ENCODE measurements at places on chromosomes 7 and 10.

GRCh38 chr7:133997463-133997862 is 129.7 kb upstream of the LRGUK start:
- DNase-seq = no peak

- peak; percentile 55 for DNase-seq
Measured at GRCh38 chr7:158815083-158815799, 14.1 kb downstream of the ESYT2 start.

DNA sequence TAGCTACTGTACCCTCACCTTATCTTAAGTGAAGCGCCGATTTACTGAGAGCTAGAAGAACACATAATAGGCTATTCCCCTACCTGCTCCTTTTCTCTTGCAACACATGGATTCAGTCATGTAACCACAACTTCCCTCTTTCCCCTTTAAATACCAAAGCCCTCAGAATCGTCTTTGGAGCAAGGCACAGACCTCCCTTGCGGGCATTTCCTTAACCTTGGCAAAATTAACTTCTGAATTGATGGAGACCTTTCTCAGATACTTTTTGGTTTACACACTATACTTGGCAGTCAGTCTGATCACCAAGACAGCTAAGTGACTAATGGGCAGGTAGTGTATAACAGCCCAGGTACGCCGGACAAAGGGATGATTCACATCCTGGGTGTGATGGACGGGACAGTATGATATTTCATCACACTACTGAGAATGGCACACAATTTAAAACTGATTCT is 72.7 kb upstream of the SEC61G start:
- peak; percentile 40 for DNase-seq

DNA sequence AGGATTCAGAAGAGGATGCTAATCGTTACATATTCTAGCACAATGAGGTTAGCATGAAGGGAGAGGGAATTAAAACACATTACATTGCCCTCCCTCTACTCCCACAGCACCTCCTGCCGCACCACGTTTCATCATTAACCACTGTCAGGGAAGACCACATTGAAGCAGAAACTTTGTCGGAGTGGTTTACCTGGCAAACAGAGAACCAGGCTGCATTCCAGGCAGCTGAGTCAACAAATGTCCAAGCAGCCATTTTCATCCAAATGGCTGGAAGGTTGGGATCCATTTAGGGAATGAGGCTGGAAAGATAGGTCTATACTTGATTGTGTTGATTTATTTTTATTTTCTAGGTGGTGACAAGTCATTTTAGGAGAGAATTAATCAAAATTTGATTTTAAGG is 273.6 kb downstream of the DYNC1I1 start:
- DNase-seq = no peak

DNA sequence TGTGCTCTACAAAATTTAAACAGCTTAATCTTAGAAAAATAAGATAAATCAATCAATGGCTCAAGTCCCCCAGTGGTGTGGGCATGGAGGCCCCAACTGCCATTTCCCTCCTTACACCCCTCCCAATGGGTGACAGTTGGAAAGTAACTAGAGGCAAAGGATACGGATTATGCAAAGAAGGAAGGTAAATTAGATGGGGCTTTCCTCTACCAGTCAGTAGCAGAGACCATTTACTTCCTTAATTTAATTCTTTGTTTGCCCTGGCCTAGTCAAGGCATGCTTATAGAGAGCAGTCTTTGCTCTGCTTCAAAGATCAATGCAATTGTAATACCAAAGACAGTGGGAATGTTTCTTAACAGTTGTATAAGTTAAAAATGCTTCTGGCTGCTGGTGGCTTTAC is 63.3 kb upstream of the PAPSS2 start:
- DNase-seq = no peak

DNA sequence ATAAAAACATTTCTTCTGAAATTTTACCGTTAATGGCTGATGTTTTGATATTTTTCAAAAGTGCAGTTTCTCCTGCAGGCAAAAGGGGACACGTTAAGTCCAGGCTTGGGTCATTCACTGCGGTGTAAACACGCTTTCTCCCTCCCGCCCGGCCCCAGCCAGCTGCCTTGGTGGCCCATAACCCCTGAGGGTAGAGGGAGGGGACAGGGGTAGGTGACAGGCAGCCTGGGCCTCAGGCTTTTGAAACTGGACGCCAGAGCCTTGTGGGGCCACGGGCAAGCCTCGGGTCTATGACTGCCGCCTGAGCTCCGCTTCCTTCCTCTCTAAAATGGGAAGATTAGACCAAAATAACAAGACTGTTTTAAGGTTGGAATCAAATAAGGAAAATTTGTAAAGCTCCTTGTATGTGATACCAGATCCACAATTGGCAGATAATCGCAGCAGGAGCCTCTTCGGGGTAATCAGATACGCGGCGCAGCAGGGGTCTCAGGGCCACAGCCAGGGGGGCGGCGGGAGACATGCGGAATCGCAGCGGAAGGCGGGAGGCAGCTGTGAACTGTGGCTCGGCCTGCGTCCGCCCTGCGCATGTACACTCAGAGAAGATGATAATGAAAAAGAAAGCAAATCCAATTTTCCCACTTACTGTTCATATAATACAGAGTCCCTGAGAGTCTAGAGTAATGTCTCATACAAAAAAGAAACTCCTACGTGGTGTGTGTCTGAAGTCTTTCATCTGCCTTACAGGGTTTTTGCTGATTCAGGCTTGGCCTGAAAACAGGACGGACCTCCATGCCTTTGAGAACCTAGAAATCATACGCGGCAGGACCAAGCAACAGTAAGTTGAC is 138.3 kb downstream of the EGFR start:
- DNase-seq = no peak

- no peak for DNase-seq
Measured at GRCh38 chr7:30735631-30736030, 16.3 kb upstream of the INMT start.

DNA sequence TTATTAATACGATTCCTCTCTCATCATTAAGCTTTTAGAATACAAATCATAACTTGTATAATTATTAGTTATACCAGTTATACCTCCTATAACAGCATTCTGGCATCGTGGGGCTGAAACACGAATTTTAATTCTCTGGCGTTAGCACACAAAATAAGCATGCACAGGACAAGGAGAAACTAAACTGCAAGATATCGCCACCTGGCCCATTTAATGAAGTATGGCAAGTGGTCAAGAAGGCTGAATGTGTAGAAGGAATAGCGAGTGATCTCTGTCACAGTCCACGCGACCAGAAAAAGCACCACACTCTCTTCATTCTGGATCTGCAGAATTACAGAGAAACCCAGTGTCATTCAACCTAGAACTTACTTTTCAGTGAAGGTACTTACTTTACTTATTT is 18.1 kb downstream of the HACD1 start:
- peak; percentile 26 for DNase-seq

GRCh38 chr7:155521743-155522398 is 24.5 kb downstream of the CNPY1 start:
- no peak for DNase-seq

DNA sequence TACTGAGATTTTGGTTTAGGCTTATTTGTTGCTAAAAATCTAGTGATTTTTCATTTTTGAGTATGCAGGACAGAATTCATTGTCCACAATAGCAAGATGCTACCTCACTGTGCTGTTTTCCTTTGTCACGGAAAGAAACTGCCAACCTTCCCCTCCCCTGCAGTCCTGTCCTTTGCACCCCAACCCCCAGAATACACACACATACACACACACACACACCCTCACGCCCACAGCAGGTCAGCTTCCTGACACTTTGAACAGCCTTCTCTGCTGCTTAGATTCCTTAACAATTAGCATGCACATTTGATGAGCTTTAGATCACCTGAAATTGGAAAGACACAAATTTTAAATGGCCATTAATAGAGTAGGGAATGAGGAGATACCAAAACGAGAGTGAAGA is 32.1 kb downstream of the ARMC3 start:
- DNase-seq = no peak

DNA sequence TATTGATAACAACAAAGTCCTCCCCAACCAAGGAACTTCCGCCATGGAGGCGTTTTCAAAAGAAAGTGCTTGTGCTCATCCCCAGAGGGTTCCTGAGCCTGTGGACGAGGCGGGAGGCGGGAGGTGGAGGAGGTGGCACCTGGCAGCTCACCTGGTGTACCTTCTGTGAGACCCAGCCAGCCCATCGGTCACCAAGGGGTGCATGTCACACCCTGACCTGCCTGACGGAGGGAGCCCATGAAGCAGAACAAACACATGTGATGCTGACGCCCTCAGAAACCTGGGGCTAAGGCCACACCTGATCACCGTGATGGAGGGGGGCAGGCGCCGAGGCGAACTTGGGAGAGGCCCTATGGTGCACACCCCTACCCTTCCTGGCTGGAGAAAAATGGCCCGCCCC is 458.8 kb downstream of the DNAJB6 start:
- no peak for DNase-seq

DNA sequence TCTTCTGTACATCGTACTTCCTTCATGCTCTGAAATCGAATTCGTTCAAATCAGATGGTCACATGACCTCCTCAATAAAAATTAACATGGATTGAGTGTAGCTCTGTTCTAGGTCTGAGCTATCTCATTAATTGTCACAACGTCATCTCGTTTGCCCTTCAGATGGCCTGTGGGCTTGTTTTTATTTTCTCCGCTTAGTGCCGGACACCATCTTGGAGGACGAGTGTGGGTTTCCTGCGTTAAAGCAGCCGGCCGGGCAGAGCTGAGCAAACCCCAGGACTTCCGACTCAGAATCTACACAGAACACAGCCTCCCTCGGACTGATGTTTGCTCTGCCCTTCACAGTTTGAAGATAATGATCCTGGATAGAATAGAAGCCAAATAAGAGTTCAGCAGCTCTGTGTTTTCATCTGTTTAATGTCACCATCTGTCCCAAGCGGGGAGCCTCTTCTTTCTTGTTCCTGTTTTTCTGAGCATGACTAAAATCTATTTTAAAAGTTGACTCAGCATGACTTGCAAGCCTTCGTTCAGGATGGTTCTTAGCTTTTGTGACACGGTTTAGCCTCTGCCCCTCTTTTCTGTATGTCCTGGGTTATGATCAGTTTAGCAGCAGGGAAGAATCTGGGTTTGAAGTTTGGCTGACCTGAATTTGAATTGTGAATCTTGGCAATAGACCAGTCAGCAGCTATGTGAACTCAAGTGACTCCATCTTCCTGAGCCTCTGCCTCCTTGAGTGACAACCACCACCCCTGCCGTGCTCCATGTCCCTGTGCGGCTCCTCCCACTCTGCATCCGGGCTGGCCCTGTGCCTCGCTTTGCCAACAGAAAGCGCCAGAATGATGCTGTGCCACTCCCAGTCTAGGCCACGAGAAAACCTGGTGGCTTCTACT is 30.6 kb upstream of the GALNTL5 start:
- no peak for DNase-seq

Data from astrocyte (in vitro differentiated cells and primary cell).